Cerebellar nuclear complex (tissue), 1 donor: ENCODE measurements at places on chromosomes 3 and 15.

DNA sequence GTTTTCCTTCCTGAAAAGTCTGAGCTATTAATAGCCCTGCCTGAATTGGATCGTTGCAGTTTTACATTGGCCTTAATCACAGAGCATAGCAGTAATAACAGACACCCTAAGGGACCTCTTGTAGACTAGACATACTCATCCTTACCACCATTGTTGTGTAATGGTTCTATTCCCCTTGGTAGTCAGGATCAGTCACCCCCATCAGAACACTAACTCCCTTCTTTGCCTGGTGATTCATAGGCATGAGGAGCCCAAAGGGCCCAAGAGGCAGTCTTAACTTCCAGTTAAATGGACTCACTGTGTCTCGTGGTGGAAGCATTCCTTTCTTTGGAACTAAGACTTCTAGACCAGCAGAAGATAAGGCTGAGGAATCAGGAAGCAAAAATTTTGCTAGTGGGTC is 20.2 kb downstream of the CGGBP1 start:
- no peak for DNase-seq

DNA sequence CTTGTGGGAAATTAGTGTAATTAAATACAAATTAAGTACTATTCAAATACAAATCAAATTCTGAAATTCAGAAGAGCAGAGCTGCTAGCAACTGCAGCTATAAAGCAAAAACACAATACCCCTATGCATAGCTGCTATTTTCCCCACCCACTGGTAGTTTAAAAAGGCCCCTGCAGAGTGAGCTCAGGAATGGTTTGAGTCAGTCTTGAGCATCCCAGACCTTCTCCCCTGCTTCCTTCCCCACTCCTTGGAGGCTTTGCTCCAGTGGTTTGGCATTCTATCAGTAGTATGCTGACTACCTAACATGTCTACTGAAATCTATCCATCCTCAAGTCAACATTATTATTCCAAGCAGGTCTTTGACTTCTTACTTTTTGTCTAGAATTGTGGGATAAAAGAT is 53.0 kb downstream of the EFHB start:
- DNase-seq, result no peak

DNA sequence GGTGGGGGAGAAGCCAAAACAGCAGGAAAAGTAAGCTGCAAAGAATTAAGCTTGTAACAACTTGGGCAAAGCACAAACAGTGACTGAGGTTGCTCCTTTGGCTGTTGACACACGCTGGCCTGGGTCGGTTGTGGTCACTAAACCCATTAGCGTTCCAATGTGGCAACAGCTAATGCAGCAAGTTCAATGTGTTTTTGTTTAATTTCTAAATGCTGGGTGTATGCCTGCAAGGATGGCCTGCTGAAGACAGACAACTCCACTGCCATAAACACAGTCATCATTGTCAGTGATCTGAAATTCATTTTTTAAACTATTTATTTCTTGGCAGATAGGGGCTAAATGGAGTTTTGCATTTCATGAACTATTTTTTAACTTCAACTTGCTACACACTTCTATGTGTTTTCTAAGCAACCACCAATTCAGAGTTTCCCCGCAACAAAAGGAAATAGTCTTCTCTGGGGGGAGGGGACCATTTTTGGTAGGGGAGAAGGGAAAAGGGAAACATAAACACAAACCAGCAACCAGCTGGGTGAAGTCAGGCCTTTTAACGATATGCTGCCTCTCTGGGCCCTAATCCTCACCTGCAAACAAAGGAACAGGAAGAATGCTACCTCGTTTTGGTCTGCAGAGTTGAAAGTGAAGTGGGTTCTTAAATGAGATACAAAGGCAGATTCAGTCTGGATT is 34.8 kb upstream of the WNT5A start:
- DNase-seq, result no peak

DNA sequence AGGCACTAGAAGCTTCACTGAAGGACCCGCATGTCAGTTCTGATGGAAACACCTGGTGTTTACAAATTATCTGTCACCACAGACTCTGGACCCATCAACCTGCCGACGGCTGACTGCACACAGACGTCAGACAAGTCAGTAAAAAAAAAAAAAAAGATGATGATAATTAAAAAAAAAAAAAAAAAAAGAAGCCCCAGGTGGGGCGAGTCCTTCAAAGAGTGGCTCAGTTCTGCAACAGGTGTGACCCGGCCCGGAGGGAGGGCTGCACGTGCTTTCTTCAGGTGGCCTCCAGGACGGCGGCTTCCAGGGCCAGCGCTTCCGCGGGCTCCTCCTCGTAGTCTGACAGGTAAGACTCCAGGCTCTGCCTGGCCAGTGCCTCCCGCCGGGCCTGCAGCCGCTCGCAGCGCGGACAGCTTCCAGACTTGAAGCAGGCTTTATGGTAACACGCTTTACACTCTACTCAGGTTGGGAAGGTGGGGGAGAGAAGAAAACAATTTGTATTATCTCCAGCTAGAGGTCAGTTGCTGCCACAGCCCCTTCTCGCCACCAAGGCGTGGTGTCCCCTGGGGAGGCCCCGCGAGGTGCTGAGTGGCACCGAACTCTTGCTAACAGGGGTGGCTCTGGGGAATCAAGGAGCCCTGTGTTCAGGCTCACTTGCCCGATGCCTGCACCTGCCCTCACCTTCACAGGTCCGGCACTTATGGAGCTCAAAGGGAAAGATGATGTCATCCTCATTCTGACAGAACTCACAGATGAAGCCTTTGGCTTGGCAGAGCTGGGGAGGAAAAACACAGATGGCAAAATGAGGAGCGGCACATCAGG is 61.8 kb downstream of the RUBCN start:
- no peak for DNase-seq

DNA sequence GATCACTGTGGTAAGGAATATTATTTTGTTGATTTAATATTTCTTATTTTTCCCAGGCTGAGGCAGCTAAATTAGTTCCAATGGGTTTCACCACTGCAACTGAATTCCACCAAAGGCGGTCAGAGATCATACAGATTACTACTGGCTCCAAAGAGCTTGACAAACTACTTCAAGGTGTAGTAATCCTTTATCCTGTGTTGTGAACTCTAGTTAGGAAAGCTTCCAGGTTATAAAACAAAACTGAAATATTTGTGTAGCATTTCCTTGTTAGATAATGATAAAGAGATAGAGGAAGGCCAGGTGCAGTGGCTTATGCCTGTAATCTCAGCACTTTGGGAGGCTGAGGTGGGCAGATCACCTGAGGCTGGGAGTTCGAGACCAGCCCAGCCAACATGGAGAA is 11.1 kb downstream of the RAD51 start:
- DNase-seq, result no peak

GRCh38 chr3:190371152-190371551 is 16.8 kb upstream of the CLDN16 start:
- DNase-seq, result no peak

DNA sequence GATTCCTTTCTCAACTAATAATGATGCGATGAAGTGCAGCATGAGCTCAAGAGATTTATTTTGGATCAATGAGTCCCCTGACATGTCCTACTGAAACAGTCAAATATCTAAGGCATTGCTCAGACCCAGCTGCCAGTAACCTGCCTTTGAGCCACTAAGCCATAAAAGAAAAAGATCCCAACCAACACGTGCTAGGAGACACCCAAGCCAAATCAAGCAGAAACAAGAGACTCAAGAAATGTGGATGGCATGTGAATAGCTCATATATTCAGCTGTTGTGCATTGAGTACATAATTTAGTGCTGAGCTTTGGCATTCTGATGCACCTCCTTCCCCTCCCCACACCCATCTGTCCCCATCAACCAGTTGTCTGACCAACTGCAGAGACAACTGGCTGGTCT is 29.2 kb downstream of the GJD2 start:
- DNase-seq, result no peak

DNA sequence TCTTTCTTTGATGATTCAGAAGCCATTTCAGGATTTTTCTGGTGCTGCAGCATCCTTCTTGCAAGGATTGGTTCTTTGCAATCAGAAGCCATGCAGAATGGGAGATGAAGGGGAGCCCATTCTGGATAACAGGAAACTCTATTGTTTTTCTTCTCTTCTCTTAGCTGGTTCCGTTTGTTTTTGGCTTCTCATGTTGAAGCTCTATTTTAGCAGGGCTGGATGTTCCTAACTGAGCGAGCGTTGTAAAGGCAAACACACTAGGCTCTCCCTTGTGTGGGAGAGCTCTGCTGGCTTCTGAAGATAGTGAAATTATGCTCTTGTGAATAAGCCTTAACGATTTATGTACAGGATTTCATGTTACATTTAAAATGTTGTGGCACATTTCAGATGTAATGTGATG is 8.3 kb downstream of the CACNA1D start:
- no peak for DNase-seq

- no peak for DNase-seq
Observed at GRCh38 chr3:161455962-161456361, 40.6 kb upstream of the OTOL1 start.

GRCh38 chr3:109316162-109316730 is at the start of gene DPPA2:
TSS of gene DPPA2 (minus strand) at chr3:109316517. CDS start at chr3:109314542, 1,975 bp downstream.
- no peak for DNase-seq

DNA sequence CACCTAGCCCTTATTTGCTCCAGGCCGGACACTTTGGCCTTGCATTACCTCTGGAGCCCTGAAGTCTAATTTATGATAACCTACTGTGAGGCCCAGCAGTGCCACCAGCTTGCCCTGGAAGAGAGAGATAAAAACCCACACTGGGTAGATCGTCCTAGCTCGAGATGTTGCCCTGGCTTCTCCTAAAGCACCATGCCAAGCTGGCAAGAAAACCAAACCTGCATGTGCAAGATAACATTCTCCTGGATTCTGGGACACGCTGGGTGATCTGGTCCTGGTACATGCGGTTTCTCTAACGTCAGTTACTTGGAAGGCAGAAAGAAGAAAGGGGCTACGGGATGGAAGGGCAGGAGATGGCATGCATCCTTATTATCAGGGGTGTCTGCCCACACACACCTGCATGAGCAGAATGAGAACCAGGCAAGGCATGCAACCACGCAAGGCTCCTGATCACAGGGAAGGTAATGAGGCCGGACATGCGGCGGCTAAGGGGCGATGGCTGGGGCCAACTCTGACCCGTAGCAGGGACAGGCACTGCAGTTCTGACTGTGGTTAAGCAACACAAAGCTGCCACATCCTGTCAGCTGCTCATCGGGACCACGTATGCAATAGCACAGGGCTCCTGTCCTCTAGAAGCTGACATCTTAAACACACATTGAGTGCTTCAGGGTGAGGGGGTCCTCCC is 73.0 kb downstream of the OXNAD1 start:
- no peak for DNase-seq

GRCh38 chr15:89444241-89445225 is 51.9 kb downstream of the RHCG start:
- no peak for DNase-seq

- DNase-seq, result no peak
Observed at GRCh38 chr3:178434206-178434805, 101.9 kb upstream of the KCNMB2 start.

- no peak for DNase-seq
Observed at GRCh38 chr3:48408823-48409281, 21.0 kb downstream of the PLXNB1 start.

GRCh38 chr3:20320489-20320888 is 134.5 kb upstream of the SGO1 start:
- DNase-seq, result peak; percentile 31

DNA sequence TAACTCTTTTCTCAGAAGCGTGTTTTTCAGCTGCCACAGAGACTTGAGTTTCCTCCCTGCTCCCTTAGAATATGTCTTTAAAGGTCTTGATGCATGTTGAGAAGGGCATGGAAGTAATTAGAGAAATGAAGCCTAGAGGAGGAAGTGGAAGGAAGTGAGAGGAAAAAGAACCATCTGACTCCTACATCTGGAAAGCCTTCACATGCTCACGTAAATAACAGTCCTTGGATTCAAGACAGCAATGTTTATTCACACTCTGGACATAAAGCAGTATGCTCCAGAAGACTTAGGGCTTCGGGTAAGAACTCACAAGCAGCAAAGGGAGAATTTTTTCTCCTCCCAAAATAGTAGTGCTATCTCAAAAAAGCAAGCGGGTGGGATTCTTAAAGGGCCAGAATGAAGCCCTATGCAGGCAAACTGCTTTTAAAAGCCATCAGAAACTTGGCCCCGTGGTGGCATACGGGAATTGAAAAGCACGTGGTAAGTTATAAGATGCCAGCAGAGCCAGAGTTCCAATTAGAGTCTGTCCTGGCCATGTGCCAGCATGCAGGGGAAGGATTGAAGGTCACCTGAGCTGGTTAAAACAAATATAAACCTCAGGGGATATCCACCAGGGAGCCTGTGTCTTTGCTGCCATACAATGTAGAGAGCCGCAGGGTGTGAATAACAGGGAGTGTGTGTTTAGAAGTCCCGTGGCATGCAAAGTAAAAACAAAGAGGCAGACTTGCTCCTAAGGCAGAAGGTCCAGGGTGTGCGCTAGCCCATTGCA is 380.8 kb upstream of the NDN start:
- DNase-seq, result no peak

- no peak for DNase-seq
Observed at GRCh38 chr3:187982142-187982541, 171.8 kb upstream of the LPP start.

DNA sequence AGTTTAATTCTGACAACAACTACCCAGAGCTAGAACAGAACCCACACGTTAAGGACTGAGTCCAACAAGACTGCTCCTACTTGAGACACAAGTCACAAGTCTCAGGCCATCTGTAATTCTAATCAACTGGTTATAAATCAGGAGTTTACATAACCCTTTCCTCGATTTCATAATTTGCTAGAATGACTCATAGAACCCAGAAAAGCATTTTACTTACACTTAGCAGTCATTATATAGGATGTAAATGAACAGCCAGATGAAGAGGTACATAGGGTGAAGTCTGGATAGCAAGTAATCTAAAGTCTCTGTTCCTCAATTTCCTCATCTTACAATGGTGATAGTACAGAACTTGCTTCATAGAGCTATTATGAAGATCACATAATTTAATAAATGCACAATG is 1018.2 kb downstream of the DIPK2A start:
- no peak for DNase-seq

DNA sequence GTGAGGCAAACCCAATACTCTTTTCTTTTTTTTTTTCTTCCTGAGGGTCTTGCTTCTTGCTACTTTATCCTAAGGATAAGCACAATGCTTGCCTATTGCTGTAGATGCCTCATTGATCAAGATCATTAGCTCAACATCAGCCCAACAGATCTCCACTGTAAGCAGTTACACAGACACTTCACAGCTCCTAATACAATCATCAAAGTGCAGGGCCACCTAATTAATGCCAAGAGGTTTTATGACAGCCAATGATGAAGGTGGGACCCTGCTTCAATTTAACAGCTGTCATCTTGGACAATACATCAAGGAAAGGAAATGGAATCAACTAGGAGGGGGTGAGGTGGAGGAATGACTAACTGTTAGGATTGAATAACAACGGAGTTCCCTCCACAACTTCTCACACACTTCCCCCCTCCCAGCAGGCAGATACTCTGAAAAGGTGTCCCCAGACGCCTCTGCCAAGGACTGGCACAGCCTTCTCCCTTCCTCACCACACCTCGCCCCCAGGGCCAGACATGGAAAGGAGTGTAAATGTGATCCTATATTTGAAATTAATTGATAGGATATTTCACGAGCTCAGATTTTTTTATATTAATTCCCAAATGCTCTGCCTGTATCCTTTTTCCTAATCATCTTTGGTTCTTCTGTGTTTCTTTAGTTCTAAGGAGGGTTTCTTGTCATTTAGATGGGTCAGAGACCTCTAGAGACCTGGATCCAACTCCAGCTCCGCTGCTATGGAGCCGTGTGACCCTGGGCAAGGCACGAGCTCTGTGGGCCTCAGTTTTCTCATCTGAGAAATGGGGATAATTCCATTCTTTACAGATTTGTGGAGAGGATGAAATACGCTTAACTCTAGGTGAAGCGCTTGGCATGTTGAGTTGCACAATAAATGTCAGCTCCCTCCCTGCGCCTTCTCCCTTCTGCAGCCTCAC is 1.2 kb downstream of the DCLK3 start:
- DNase-seq, result no peak
